NCI-H446 treated with DMSO at 0.1 percent for 48 hours (cell line): ENCODE measurements at places on chromosomes 4 and X.

GRCh38 chr4:94665500-94666404 lies 92.0 kb upstream of the BMPR1B start:
- DNase-seq = no peak

GRCh38 chr4:81258841-81259550 lies 44.0 kb upstream of the PRKG2 start:
- DNase-seq = no peak

DNA sequence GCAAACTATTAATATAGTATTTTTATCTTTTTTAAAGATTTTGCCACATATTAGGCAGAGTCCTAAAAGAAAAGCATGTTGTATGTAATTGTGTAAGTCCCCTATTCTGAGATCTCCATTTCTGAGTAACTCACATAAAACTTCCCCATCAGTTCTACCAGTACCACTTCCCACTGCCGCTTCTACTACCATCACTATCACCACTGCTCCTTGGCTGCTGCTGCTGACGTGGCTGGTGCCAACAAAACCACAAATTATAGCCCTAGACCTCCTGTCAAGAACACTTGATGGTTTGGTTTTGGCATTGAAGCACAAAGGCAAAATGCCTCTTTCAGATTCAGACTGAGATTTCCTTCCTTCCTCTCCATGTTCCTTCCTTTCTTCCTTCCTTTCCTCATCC lies 106.4 kb downstream of the MMRN1 start:
- DNase-seq = peak; percentile 26

GRCh38 chr4:41145571-41146078 lies 68.7 kb downstream of the APBB2 start:
- DNase-seq = no peak

DNA sequence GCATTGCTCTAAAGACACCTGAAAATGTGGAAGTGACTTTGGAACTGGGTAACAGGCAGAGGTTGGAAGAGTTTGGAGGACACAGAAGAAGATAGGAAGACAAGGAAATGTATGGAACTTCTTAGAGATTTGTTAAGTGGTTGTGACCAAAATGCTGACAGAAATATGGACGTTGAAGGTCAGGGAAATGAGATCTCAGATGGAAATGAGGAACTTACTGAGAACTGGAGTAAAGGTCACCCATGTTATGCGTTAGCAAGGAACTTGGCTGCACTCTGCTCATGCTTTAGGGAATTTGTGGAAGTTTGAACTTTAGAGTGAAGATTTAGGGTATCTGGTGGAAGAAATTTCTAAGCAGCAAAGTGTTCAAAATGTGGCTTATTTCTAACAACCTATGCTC lies 99.4 kb downstream of the FAM13A start:
- DNase-seq = no peak

DNA sequence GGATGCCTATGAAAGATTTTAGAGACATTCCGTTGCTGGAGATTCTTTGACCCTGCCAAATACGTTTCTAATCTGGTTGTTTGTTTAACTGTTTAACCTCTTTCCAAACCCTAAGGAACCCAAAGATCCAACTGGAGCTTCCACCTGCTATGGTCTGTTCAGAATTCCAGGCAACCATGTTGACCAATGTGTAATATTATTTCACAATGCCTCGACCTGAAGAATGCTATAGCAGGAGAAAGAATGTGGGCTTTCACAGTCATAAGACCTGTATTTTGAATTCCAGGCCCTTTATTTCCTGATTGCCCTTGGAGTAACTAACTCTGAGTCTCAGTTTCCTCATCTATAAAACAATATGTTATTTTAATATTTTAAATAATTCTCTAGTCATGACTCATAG lies 90.8 kb downstream of the COL25A1 start:
- no peak for DNase-seq

- no peak for DNase-seq
Observed at GRCh38 chrX:6734844-6735634, 200.1 kb upstream of the VCX3A start.

DNA sequence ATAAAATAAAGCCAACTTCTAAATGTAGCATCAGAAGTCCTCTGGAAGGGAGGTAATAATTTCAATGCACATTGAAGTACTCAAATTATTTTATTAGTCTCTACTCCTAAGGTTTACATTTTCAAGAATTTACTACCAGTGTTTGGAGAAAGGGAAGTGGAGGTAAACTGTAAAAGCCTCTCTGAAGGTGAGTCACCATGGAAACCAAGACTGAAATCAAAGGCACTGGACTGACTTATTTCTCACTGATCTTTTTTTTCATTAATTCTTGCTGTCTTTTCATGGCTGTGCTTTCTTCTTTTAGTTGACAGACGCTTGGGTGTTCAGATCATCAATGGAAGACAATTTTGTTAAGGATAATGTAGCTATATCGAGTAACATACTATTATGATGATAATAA lies 9.7 kb downstream of the SLC39A8 start:
- DNase-seq = no peak

DNA sequence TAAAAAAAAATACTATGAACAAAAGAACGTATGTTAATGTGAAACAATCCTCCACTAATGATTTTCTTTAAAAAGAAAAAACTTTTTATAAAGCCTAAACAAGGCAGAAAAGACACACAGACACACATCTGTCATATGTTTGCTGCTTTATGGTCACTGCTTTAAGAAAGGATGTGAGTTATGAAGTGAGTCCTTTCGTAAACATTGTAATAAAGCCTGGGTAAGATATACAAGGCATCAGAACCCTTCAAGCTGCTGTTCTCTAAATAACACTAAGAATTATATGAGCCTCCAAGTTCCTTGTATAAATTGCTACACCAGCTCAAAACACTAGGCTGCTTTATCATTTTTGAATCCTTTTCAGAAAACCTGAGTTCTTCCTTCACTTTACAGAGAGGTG lies 81.6 kb downstream of the FBXO8 start:
- no peak for DNase-seq

- no peak for DNase-seq
Observed at GRCh38 chr4:38145033-38145678, 185.0 kb downstream of the PTTG2 start.

- DNase-seq = no peak
Observed at GRCh38 chrX:147476008-147476407, 435.7 kb upstream of the FMR1 start.

GRCh38 chr4:38695809-38696208 lies 31.8 kb downstream of the KLF3 start:
- DNase-seq = no peak

DNA sequence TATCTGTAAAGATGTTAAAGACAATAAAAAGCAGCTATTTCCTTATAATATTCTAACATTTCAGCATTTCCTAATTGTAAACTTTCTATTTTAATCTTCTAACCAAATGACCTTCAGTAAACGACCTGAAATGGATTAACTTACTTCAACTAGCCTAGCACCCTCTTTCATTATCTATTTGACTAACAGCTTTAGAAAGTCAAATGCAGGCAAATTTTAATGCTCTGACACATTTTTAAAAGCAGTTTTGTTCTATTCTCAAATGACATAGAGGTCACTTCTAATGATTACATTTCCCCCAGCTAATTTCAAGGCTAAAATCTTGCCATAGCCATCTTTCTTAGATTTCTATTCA lies 41.9 kb downstream of the SLC7A11 start:
- DNase-seq = no peak

DNA sequence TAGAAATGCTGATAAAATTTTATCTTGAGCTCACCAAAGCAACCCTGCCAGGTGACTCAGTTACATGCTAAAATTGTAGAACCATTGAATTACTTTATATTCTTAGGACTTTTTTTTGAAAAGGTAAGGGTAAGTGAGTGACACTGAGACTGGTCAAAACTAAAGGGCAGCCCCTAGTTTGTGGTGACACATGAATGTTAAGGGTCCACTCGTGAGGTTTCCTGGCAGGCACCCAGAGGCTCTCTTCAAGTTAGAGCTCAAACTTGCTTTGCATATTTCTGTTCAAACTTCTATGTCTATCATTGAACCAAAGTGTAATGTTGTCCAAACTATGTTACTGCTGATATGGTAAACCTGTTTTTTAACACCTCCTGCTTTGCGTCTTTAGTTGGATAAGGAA lies 30.5 kb downstream of the TMPRSS11D start:
- DNase-seq = no peak

- DNase-seq = no peak
Observed at GRCh38 chr4:146369446-146369845, 152.3 kb downstream of the SLC10A7 start.

DNA sequence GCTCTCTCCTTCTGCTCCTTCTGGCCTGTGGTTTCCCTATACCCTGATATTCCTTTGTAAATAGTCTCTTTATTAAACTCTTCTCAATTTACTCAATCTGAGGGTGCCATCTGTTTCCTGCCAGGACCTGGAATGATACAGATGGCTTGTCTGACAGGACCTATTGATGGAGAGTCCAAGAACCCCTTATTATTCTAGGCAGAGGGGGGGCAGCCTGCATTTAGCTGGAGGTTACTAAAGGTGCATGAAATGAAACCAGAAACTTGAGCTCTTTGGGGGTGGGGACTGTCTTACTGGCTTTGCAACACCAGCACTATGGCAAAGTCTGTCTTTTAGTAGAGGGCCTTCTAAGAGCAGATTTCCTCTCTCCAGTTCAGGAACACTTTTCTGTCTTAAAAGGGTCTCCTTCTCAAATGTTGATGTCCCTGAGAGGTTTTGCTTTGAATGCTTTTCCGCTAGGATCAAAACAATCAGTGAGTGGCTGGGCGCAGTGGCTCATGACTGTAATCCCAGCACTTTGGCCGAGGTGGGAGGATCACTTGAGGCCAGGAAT lies 162.5 kb upstream of the MED14 start:
- DNase-seq = peak; percentile 52

GRCh38 chr4:15402146-15402545 lies 25.7 kb upstream of the C1QTNF7 start:
- no peak for DNase-seq

GRCh38 chrX:12702509-12703091 lies 88.6 kb upstream of the PRPS2 start:
- DNase-seq = no peak

DNA sequence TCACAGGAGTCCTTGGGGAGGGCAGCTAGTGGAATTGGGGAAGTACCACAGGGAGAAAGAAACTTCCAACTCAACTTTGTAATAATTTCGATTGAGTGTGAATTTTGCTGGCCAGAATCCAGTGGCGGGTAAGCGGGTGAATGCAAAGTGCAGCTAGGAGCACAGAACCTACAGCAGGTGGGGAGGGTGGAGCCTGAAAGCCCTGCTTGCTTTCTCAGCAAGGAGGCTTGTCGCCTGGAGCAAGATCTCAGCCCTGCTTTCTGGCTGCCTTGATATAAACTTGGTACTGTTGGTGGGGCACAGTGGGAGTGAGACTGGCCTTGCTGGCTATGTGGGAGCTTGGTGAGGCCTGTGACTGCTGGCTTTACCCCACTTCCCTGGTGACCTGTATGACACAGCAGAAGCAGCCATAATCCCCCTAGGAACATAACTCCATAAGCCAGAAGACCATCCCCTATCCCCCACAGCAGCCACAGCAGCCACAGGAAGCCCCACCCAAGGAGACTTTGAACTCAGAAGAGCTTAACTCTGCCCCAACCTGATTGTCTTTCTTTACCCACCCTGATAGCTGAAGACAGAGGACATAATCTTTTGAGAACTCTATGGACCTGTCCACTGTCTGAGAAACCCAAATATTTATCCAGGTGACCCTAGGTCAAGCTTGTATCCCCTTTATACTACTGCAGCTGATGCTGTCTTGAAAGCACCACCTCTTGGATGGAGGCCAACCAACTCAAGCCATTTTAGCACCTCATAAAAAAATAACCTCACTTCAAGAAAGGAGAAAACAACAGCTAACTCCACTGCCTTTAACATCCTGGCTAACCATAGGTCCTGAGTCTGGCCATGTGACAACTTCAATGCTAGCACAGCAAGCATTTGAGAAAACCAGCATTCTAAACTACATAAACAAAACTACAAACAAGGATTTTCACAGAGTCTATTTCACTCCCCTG lies 87.2 kb upstream of the PDE5A start:
- DNase-seq = no peak
